ENCODE measurements at places on chromosomes 7 and 10.
A peak's percentile ranks its signal among the peaks of the same experiment; 100 is the strongest.

DNA sequence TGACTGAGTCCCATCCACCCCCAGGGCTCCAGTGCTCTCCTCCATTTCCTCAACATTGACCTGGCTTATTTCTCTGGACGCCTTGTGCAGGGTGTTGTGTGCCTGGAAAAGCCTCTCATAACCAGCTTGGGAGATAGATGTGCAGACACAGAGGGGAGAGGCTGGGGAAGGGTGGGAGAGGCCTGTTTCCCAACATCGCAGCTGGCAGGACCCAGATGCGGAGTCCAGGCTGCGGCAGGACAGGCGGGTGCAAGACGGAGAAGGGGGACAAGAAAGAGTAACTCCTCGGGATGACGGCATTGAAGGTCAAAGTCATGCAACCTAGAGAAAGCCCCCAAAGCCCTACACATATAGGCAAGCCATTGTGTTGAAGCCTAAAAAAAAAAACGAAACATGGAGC lies 54.1 kb upstream of the ANTXRL start:
- DNase-seq, result no peak

GRCh38 chr7:31744294-31744874 lies 57.4 kb downstream of the PPP1R17 start:
- DNase-seq, result peak; percentile 58

- DNase-seq, result peak; percentile 75
These were observed 12.9 kb upstream of the VIM start for GRCh38 chr10:17214971-17215781.

DNA sequence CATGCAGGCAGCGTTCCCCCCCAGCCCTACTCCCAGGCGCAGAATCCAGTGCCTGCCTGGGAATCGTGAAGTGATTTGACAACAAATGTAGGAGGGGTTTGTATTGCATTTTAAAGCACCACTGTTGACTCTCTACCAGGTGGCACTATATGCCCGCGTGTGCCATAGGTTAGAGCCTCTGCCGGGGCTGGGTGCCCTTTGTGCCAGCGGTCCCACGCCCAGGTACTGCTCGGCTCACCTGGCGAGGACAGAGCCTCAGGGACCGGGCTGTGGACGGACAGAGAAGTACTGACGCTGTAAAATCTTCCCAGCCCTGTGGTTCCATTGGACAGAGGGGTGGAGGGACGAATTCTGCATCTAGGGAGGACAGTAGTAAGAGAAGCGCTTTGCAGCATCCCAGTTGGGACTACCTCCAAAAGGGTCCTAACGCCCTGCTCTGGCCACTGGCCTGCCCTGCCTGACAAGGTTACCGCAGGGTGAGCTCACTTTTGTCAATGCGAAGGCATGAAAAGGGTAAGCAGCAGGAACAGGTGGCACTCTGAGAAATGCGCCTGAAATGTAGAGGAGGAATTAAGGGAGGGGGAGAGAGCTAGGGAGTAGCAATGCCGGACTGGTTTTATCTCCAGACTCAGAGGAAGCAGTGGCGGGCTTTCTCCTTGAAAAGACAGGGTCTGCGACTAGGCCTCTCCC lies 788 bp upstream of the CACNA2D1 start:
- no peak for DNase-seq

DNA sequence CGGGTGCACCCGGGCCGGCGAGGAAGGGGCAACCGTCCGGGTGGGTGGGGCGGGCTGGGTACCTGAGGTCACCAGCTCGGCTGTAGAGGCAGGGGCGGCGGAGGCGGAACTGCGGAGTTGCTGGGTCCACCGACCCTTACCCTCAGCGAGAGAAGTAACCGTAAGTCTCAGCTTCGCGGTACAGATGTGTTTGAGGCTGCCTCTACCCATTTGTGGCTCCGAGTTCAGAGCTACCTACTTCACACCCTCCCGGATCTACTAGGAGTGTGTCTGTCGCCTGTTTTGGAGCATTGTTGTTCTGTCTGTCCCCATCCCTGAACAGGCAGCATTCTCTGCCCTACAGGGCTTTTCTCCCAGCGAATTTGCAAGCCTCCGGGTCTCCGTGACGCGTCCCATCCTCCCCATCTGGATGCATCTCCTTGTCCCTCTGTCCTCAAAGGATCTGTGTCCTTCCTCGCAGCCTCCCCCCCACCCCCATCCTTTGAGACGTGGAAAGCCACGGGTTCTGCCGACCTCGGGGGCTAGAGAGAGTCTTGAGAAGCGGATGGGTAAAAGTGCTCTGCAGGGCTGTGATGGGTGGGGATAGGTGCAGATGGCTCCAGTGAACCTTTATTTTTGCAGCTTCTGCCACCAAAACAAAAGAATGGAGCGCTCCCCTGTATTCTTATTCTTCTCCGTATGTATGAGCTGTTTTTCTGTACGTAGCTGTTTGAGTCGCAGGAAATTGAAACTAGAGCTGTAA lies 757 bp downstream of the ANKIB1 start:
- DNase-seq, result peak; percentile 2

- no peak for DNase-seq
These were observed at the start of gene C10orf71 for GRCh38 chr10:49298983-49299815. C10orf71 (plus strand) TSS chr10:49299170; CDS start chr10:49322546, 23,376 bp downstream.

- DNase-seq, result peak; percentile 51
These were observed at the start of gene PDGFA for GRCh38 chr7:519484-520390. PDGFA (minus strand) TSS chr7:519846; CDS start chr7:519001, 845 bp downstream.

- DNase-seq, result peak; percentile 92
These were observed at the start of gene ANKRD1 for GRCh38 chr10:90920986-90921666. ANKRD1 (minus strand) TSS chr10:90921087; CDS start chr10:90921027, 60 bp downstream.
